ENCODE measurements at places on chromosomes 13 and 19.

DNA sequence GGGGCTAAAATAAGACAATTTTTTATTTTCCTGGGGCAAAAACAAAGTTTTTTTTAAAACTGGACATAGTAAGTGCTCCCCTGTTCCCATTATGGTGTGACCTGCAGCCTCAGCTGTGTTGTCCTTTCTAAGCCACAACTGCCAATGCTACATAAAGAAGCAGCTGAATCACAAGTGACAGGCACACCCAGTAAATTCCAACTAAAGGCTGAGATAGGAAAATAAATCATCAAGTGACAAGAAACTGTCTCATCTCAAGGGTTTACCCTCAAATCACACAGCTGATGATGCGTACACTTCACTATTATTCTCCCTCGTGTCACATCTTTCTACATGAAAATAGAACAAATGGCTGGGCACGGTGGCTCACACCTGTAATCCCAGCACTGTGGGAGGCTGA, 28.7 kb downstream of the STK24 start:
- DNase-seq: no peak

GRCh38 chr19:19240476-19240875, 28.7 kb downstream of the NCAN start:
- no peak for DNase-seq

DNA sequence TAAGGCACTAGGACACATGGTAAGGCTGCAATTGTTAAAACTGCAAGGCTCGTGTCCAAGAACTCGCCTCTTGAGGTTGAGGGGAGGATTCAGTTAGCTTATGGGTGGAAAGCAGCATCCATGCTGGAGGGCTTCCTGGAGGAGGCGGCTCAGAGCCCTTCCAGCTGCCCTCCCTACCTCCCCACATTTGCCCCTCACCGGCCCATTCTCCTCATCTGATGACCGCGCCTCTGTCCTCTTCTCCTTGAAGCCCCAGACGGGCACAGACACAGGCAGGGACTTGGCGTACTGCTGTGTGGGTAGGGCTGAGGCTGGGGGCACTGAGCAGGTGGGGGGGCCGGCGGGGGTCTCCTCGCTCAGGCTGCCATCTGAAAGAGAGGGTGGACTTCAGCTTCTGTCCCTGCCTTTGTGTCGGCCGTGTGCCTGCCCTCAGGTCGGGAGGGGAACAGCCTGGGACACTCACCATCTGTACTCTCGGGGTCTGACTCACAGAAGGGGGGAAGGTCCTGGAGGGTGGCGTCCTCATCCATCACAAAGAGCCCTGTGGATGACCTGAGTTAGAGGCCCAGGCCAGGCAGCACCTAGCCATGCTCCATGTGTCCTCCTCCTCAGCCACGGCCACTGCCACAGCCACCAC, 4.1 kb upstream of the PNKP start:
- no peak for DNase-seq

DNA sequence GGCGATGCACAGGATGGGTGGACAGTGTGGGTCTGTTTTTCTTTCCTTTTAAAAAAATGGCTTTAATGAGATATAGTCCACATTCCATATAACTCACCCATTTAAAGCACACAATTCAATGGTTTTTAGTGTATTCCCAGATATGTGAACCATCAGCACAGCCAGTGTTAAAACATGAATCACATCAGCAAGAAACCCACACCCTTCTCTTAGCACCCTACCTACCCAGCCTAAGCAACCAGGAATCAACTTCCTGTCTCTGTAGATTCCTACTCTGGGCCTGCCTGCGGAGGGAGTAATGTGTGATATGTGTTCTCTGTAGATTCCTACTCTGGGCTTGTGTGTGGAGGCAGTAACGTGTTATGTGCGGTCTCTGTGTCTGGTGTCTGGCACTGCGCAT, 11.9 kb downstream of the TMEM255B start:
- DNase-seq: no peak

DNA sequence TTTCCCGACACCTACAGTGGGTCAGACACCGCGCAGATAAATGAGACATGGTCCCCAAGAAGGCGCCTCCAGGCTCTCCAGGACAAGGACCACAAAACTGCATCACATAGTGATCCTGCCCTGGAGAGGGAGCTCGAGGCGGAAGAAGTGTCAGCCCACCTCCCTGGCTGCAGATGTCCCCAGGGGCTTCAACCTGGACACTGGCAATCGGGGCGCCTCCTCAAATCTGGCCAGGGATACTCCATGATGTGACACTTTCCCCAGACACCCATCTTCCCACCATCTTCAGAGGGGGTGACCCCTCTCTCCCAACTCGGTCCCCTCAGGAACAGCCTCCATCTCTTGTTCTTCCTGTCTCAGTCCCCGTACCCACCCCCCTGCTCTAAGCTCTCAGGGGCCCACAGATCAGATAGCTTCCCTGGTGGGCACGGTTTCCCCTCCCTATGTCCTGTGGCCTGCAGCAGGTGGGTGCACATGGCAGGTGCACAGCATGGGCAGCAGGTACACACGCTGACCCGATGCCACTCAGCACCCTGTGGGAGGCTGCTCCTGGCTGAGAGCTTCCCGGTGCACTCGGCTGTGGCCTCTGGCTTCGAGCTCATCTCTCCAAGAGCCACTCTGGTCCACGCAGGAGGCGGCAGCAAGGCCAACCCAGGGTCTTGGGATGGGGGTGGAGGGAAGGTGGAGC, 61.2 kb downstream of the PEPD start:
- DNase-seq: no peak

DNA sequence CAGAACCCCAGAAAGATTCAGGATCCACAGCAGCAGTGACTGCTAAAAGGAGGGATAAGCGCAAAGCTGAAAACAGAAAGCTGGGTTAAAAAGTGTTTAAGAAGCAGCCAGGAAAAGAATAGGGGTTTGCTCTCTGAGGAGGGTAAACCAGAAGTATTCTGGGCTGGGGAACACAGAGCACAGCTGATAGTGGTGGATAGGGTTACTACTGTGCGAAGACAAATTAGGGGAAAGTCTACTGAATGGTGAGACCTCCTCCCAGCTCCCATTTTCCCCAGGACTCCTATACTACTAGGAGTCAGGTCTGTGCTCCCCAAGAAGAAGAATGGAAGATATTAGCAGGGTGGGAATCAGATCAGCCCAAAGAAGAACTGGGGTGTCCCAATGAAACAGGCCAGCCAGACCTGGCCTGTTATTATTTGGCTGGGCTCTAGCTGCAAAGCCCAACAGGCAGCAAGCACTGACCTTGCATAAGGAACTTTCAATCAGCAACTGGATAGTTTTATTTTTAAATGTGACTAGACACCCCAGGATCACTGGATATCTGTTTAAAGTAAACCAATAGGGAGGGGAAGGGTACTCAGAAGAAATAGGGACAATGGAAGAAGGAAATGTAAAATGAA, 43.5 kb upstream of the SERTM1 start:
- no peak for DNase-seq

DNA sequence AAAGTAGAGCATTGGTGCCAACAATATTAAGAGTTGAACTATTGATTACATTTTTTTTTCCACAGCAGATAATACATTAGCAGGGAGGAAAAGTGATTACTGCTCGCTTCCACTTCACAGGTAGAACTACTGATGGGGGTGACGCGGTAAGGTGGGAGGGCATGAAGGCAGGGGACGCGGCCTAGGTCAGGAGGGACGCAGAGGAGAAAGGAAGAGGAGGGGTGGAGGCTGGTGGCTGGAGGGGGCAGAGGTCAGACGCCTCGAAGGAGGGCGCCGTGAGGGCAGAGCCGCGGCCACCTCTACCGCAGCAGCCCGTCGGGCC, 287 bp upstream of the B3GLCT start:
- DNase-seq: no peak

DNA sequence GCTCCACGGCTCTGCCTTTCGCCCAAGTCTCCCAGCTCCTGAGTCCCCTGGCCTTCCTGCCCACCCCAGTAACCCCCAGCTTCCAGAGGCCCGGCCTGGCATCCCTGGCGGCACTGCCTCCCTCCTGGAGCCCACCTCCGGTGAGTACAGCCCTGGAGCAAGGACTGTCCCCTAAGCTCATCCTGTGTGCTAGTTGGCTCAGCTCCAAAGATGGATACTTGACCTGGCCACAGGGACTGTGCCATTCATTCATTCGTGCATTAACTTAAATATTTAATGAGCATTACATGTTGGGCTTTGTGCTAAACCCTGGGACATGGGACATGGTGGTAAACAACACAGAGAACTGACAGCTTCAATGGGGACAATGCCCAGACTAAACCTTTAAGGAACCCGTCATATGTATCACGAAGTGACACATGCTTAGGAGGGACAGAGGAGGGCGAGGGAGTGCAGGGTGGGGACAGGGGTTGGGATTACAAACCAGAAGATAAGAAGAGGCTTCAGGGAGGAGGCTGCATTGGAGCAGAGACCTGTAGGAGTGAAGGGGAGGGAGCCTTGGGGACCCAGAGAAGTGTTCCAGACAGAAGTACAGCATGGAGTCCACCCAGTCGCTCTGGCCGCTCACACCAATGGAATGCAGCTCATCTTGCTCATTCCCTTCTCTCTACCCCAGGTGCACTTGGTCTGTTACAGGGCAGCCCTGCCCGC, 6.9 kb upstream of the OVOL3 start:
- no peak for DNase-seq

DNA sequence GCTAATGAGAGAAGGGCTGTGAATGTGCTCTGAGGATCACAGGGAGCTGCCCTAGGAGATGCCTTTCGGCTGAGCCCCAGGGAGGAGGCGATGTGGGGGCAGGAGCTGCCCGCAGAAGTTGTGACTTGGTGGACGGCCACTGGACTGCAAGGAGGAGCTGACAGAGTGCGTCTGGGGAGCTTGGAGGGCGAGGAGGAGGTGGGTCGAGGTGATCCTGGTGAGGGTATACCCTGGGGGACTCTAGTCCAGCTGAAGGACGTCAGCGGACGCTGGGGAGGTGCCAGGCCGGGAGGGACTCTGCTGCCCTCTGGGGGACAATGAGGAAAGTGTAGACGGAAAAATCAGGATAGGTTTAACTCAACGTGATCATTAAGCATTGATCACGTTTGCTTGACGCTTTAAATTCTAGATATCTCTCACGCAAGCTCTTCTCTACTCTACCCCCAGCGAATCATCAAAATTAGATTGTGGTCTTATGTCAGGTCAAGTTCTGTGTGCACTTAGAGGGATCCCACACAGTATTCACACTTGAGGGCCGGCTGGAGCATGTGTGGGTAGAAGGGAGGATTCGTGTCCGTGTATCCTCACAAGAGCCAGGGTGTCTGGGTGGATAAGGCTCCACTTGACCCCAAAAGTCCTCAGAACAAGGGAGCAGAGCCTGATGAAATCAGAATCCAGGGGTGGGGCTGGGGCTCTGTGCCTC, 3.3 kb upstream of the CEACAM7 start:
- DNase-seq: peak; percentile 34

GRCh38 chr19:18009412-18010066, 1.6 kb downstream of the ARRDC2 start:
- no peak for DNase-seq

DNA sequence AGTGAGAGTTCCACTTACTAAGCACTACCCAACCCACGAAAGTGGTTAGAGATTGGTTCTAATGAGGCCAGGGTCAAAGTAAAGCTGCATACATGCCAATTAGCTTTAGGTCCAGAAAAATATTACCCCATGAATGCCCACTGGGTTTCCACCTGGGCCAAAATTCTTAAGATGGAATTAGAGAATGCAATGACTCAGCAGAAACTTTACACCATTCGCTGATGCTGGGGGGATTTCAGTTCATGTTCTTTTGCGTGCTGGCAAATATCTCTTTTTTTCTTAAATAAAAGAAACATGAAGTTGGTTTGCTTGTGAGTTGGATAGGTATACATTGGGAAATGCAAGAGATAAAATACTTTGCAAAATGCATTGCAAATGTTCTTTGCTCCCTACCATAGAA, 715.3 kb upstream of the MIR17HG start:
- DNase-seq: no peak

DNA sequence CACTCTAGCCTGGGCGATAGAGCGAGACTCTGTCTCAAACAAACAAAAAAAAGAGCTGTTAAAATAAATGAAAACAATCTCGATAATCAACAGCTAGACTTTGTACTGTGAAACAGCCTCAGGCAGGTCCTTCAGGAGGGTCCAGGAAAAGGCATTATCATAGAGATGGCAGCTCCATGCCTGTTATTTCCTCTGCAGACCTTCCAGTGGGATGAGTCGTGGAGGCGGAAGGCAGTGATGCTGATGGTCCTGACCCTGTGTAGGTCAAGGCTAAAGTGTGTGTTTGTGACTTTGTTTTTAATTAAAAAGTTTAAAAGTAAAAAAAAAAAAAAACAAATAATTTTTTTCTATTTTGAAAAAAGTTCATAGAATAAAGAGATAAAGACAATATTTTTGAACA, 117.4 kb downstream of the TNFRSF19 start:
- DNase-seq: no peak

GRCh38 chr19:13212759-13213330, 62.6 kb downstream of the IER2 start:
- peak; percentile 70 for DNase-seq

DNA sequence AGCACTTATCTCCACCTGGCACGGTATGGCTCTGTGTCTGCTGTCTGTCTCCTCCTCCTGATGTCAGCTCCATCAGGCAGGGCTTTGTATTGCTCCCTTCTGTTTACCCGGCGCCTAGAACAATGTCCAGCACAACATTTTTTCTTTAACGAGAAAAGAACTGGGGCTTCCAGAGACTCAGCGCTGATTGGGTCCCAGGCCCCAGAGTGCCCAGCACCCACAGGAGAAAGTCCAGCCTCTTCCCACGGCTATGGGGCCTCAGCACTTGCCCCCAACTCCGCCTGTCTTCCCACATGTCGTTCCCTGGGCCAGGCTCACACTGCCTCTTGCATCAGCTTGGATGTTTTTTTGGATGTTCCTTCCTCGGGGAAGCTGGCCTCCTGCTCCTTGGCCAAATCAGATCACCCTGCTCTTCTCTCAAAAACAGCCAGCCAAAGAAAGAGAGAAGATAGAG, 6.9 kb downstream of the MYPOP start:
- no peak for DNase-seq

- DNase-seq: peak; percentile 65
Measured at GRCh38 chr13:51959773-51960172, 51.5 kb downstream of the ATP7B start.

GRCh38 chr13:35723821-35724220, 247.3 kb upstream of the MAB21L1 start:
- DNase-seq: no peak

DNA sequence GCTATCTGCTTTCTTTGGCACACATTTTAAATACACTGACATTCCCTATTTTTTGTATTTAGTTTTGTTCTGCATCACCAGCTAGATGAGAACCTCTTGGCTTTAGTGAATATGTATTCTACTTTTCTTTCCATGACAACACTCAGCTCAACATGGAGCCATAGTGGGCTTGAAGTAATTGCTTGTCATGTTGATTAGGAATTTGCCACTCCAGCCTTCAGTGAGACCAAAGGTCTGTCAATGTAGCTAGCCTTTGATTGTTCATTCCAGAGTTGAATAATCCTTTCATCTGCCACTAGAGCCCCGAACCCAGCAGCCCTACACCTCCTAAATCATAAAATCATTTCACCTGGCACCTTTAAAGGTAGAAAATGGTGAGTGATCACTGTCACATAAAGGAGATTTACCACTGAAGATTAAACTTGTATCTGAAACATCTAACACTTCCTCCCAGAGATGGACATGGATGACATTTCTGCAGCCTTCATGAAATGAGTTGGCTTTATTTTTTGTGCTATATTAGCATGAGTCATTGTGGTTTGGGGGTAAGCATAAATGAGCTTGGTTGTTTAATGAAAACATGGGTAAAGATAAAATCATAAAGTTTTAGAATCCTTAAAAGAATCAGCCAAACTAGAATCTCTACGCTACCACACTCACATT, 29.2 kb upstream of the GARRE1 start:
- DNase-seq: no peak
